ENCODE measurements at places on chromosomes 6 and 20.

GRCh38 chr6:100212131-100212530 lies 218.1 kb upstream of the MCHR2 start:
- DNase-seq, result no peak

DNA sequence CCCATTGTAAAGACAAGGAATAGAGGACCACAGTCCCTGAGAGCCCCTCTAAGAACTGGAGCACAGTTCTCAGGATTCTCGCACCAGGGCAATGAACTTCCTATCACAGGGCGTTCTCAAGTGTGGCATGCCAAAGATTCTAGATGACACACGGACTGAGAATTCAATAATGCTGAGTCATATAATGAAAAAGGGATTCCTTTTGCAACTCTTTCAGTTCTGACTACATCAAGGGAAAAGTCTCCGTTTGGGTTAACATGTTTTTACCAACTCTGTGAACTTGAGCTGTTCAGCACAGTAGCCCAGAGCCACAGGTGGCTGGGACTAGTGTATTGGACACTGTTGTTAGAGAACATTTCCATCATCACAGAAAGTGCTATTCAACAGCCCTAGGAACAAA lies 3.4 kb downstream of the MED20 start:
- no peak for DNase-seq

DNA sequence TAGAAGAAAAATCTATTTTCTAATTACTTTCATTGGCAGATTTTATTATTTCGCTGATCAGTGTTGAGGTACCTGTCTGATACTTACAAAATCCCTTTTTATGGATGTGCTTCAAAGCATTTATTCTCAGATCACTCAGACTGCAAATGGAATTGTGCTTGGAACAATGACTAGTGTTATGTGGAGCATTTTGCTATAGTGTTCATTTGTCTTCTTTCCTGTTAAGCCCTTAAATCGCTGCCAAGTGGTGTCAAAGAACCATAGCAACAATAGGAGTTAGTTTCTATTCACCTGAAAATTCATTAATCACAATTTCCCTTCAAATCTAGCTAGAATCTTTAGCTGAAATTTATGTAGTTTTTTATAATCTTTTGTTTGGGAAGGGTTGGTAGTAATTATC lies 29.8 kb downstream of the SMPDL3A start:
- no peak for DNase-seq

GRCh38 chr6:159470397-159470796 lies 222.6 kb downstream of the SOD2 start:
- no peak for DNase-seq

DNA sequence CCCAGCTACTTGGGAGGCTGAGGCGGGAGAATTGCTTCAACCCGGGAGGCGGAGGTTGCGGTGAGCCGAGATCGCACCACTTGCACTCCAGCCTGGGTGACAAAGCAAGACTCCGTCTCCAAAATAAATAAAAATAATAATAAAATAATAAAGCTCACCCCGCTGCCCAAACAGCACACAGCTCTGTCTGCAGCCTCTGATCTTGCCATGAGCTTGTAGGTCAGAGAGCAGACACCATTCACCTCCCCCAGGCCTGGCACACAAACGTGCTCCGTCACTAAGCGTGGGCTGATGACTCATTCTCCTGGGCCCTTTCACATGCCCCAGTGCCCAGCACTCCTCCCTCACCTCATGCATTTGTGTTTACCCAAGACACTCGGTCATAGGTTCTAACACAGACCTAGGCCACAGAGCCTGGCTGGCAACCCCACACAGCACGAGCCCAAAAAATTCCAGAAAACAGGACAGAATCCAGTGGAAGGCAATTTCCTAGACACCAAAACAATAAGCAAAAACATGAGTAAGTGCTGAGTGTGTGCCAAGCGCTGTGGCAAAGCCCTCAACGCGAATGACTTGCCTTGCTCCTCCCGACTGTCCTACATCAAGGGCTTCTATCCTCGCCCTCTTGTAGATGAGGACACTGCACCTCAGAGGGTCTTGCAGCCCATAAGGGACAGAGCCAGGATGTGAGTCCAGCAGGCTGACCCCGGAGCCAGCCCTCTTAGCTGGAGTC lies 18.0 kb downstream of the ATP9A start:
- DNase-seq, result peak; percentile 6
